Hepatocyte (in vitro differentiated cells): ENCODE measurements at places on chromosomes 12 and 14.
A peak's percentile ranks its signal among the peaks of the same experiment; 100 is the strongest.

GRCh38 chr12:95963096-95963495 is 20.0 kb downstream of the AMDHD1 start:
- H3K4me3 ChIP-seq: no peak overlapping the region
- H3K36me3 ChIP-seq: no peaks in the 10 kb centered on the region
- no peak for DNase-seq
- no peaks in the 10 kb centered on the region for H3K27me3 ChIP-seq

DNA sequence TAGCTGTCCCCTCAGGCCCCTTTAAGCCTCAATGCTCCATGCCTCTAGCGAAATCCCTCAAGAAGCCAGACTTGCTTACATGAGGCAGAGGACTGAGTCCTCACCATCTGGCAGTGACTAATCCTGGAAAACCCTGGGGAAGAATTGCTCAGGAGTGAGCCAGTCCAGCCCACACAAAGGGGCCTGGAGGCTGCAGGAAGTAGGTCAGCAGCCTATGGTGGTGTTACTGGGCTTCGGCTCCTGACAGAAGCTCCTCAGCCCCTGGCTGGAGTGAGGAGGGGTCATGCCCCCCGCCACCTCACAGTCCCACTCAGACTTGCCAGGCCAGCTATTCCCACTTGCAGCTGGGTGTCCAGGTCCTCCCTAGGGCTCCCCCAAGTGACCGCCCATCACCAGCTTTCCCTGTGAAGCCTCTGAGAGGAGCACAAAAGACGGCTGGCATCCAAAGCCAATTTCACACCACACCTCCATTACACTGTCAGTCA is 250.5 kb downstream of the DPF3 start:
- no peaks in the 10 kb centered on the region for H3K4me1 ChIP-seq
- no peak overlapping the region for H3K4me3 ChIP-seq
- H3K36me3 ChIP-seq: no peaks in the 10 kb centered on the region
- no peaks in the 10 kb centered on the region for H3K27me3 ChIP-seq

DNA sequence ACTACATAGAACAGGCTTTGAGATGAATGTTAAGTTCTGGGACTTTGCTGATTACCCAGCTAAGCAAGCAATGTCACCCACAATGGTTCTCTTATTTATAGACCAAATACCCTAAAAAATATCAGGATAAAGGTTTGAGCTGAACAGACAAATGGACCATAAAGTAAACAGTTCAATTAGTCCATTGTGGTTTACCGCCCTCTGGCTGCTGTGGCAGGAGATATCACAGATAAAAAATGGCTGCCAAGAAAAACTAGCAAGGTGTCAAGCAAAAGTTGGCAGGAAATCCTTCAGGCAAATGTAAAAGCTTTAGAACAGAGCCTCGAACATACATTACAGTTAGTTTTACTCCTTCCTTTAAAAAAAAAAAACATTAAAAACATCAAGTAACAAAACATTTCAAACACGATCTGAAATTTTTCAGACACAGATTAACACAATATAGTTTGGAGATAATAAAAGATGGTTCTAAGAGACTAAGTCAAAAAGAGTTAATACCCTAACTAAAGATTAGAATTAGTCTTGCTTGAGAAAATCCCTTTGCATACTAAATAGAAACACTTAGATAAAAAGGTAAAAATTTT is 41.3 kb downstream of the MED13L start:
- H3K27ac ChIP-seq: no peak overlapping the region
- H3K4me1 ChIP-seq: peaks cover 19% of the 10 kb centered on the region
- no peaks in the 10 kb centered on the region for H3K27me3 ChIP-seq
- DNase-seq: peak; percentile 60
- no peaks in the 10 kb centered on the region for H3K36me3 ChIP-seq
- no peak overlapping the region for H3K4me3 ChIP-seq

- DNase-seq: no peak
- H3K27ac ChIP-seq: no peak overlapping the region
- H3K27me3 ChIP-seq: no peaks in the 10 kb centered on the region
- H3K4me1 ChIP-seq: peaks cover 16% of the 10 kb centered on the region
Observed at GRCh38 chr14:58861586-58861985, 223.8 kb downstream of the DACT1 start.

DNA sequence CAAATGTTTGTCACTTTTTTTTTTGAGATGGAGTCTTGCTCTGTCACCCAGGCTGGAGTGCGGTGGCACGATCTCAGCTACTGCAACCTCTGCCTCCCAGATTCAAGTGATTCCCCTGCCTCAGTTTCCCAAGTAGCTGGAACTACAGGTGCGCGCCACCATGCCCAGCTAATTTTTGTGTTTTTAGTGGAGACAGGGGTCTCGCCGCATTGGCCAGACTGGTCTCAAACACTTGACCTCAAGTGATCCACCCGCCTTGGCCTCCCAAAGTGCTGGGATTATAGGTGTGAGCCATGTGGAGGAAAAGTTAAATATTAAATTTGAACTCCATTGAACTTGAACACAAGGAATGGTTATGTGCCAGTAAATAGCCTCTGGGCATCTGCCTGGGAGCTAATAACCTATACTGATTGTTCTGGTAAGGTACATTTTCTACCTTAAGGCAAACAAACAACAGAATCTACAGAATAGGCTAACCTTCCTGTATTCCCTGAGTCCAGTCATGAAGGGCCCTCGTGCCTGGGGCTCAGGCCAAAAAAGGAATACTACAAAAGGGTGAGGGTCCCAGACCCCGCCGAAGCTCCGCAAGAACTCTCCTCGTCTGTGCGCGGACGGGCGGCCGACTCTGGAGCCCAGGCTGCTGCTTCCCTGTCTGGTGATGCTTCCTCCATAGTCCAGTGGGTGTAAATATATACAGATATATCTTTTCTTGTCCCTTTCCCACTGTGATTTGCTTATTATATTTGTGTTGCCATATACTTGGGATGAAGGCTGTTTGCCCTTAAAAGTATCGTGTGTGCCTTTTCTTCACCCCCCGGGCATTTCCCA is 74.0 kb upstream of the EIF5 start:
- H3K4me3 ChIP-seq: no peak overlapping the region
- H3K4me1 ChIP-seq: no peaks in the 10 kb centered on the region
- H3K36me3 ChIP-seq: no peaks in the 10 kb centered on the region

DNA sequence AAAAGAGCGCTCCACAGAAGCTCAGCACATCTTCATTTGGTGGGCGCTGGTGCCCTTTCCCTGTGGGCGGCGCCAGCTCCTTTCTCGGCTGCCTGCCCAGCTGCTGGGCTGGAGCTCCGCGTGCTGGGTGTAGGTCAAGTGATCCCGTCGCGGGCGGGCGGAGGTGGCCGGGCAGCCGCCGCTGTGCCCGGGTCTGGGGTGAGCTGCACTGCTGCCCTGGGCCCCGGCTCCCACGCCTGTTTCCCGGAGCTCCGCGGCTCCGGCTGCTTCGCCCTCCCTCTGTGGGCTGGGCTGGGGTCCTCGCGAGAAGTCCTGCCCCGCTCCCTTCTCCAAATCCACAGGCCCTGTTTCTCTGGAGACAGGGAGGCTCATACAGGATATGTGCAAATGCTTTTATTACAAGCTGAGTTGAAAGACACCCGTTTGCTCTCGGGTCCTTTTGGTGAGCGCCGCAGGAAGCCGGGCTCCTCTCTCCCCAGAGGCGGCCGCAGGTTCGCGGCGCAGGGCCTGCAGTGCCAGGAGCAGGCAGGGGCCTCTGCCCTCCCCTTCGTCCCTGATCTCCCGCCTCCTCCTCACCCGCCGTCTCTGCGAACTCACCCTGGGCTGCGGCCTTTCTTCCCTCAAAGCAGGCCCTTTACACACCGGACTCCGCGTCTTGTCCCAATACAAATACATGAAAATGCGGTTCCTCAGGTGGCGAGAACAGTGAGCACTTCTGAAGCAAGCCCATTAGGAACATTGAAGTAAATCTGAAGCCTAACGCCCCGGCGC is 67.8 kb upstream of the CAPRIN2 start:
- no peaks in the 10 kb centered on the region for H3K36me3 ChIP-seq
- peaks cover 22% of the 10 kb centered on the region for H3K4me1 ChIP-seq
- H3K4me3 ChIP-seq: peak overlapping the region; percentile 43
- no peaks in the 10 kb centered on the region for H3K27me3 ChIP-seq
- DNase-seq: peak; percentile 75
- peak overlapping the region; percentile 87 for H3K27ac ChIP-seq

DNA sequence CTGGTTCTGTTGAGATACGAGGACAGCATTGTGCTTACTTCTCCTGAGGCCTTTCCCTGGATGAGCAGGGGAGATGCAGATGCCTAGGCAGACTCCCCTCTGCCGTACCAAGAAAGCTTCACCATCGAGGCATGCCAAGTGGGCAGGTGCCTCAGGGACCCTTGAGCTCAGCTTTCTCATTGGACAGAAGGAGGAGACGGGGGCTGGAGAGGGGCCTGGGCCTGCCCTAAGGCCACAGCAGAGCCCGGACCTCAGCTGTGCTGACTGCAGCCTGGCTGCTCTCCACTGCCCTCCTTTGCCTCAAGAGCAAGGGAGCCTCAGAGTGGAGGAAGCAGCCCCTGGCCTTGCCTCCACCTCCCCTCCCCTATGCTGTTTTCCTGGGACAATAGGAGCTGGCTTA is 23.4 kb downstream of the SERPINA1 start:
- H3K4me1 ChIP-seq: no peaks in the 10 kb centered on the region
- no peaks in the 10 kb centered on the region for H3K27me3 ChIP-seq
- no peak overlapping the region for H3K27ac ChIP-seq
- H3K4me3 ChIP-seq: no peak overlapping the region
- DNase-seq: no peak

GRCh38 chr12:123532808-123533649 is 490 bp downstream of the RILPL1 start:
- peak; percentile 55 for DNase-seq
- peak overlapping the region; percentile 62 for H3K27ac ChIP-seq
- H3K4me1 ChIP-seq: peaks cover 13% of the 10 kb centered on the region
- H3K27me3 ChIP-seq: no peaks in the 10 kb centered on the region
- peak overlapping the region; percentile 68 for H3K4me3 ChIP-seq

DNA sequence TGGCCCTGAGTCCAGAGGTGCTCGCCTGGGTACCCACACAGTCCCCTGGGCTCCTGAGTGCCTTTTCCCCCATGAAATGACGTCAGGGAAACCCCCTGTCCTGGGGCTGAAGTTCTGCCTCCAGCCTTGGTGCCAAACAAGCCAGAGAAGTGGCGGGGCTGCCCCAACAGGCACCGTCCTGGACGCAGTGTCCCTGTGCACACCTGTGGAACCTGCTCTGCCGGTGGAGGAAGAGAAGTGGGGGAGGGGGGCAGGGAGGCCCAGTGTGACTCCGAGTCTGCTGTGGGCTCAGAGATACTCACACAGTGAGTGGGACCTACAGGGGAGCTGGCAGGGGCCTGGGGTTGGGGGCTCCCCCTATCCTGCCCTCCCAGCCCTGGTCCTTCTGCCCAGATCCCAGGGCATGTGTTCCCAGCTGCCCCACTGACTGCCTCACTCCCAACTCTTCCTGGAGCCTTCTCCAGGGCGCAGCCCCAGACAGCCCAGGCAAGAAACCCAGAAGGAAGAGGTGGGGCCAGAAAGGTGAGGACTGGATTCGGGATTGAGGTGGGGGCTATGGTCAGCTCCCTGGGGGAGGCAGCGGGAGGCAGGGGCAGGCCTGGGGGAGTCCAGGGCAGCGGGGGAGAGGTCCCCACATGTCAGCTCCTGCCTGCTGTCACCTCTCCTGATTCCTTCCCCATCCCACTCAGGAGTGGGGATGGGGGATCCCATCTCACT is 24.7 kb downstream of the CCDC85C start:
- peak overlapping the region; percentile 93 for H3K27ac ChIP-seq
- no peaks in the 10 kb centered on the region for H3K36me3 ChIP-seq
- H3K4me1 ChIP-seq: peaks cover 58% of the 10 kb centered on the region
- no peaks in the 10 kb centered on the region for H3K27me3 ChIP-seq

- no peaks in the 10 kb centered on the region for H3K36me3 ChIP-seq
- H3K4me3 ChIP-seq: no peak overlapping the region
- no peak overlapping the region for H3K27ac ChIP-seq
- H3K27me3 ChIP-seq: no peaks in the 10 kb centered on the region
- H3K4me1 ChIP-seq: no peaks in the 10 kb centered on the region
- no peak for DNase-seq
Observed at GRCh38 chr14:74155287-74155686, 70.5 kb downstream of the LIN52 start.

- peaks cover 11% of the 10 kb centered on the region for H3K4me1 ChIP-seq
- no peak overlapping the region for H3K27ac ChIP-seq
- no peak overlapping the region for H3K4me3 ChIP-seq
- DNase-seq: no peak
Observed at GRCh38 chr12:20453756-20454310, 85.5 kb downstream of the PDE3A start.

DNA sequence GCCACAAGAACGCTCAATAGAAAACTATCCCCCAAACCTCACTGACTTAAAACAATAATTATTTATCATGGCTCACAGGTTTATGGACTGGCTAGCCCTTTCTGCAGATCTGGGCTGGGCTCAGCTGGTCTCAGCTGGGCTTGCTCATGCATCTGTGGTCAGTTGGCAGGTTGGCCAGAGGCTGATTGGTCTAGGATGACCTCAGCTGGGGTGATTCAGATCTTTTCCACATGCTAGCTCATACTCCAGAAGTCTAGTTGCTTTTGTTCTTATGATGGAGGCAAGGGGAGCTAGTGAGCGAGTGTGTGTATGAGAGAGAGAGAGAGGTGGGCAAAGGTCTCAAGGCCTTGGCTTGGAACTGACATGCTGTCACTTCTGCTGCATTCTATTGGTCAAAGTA is 181.2 kb upstream of the NRXN3 start:
- H3K4me3 ChIP-seq: no peak overlapping the region
- H3K27ac ChIP-seq: no peak overlapping the region
- H3K36me3 ChIP-seq: no peaks in the 10 kb centered on the region
- no peak for DNase-seq

- H3K4me1 ChIP-seq: peaks cover 3% of the 10 kb centered on the region
- DNase-seq: no peak
- H3K27ac ChIP-seq: no peak overlapping the region
- no peaks in the 10 kb centered on the region for H3K27me3 ChIP-seq
- H3K4me3 ChIP-seq: no peak overlapping the region
Observed at GRCh38 chr12:113983265-113983664, 17.1 kb upstream of the RBM19 start.

GRCh38 chr14:75625034-75625433 is 35.6 kb downstream of the ERG28 start:
- no peak for DNase-seq
- H3K27me3 ChIP-seq: no peaks in the 10 kb centered on the region
- H3K4me3 ChIP-seq: no peak overlapping the region
- H3K36me3 ChIP-seq: no peaks in the 10 kb centered on the region

DNA sequence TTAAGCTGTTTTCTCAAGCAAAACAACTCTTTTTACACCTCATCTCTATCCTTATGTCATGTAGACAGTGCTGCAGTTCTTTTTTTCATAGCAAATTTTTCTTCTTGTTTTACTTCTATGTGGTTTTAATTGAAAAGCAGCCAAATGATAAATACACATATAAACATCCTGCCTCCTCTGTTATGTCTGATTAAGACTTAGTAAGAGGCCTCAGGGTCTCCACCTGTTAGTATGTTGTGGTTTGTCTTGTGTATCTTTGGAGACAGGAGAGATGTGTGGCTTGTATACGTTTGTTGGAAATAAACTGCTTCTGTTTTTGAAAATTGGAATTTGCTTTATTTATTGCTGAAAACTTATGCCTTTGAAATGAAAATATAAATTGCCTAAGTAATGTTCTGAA is 32.0 kb downstream of the PEX5 start:
- no peak overlapping the region for H3K27ac ChIP-seq
- no peaks in the 10 kb centered on the region for H3K36me3 ChIP-seq
- no peak overlapping the region for H3K4me3 ChIP-seq
- H3K4me1 ChIP-seq: no peaks in the 10 kb centered on the region
